ENCODE measurements at places on chromosomes 12 and 14. TPM values are rescaled to one million over a fixed set of nuclear protein-coding genes. Genes with fewer than 3 reads are reported as not detected.

DNA sequence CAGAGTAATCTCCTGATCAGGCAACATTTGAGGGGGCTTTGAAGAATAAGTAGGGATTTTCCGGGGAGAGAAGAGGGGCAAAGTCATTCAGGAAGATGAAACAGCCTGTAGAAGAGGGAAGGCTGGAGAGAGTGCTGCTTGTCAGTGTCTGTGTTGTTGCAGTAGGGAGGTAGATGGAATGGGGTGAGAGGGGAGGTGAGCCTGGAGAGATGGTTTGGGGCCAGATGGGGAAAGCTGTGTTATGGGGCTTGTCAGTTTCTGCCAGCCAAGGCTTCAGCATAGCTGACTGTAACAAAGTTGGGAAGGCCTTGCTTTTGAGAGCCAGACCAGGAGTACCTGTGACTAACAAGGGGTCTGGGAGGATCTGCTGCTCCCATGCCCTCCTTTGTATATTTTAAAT lies 18.0 kb downstream of the BICD1 start:
- DNase-seq = no peak

PLEKHD1 gene
- 0.32 TPM for total RNA-seq

FSCB gene
- total RNA-seq = not detected

- no peak for DNase-seq
Observed at GRCh38 chr12:41514021-41514777, 326.1 kb downstream of the PDZRN4 start.

CCDC196 gene
- total RNA-seq = not detected

DNA sequence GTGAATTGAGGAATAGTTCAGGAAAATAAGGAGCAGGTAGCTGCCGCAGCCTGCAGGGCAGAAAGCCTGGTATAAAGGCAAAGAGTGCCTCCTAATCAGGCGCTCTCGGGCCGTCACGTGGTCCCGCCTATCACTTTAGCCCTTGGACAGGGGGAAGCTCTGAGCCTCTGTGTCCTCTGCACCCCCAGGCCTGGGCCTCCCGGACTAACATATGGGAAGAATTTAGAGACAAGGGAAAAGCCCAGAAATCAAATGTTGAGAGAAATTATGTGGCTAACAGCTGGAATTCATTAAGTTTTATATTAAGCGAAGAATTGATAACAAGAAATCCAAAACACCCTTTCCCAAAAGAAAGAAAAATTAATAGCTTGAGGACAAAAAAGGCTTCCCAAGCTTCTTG lies 417.7 kb downstream of the ATP23 start:
- DNase-seq = peak; percentile 65
